ENCODE measurements at places on chromosomes 5 and 9.

- DNase-seq, result no peak
- H3K4me1 ChIP-seq, result peaks cover 2% of the 10 kb centered on the region
- no peaks in the 10 kb centered on the region for H3K27me3 ChIP-seq
- no peak overlapping the region for H3K4me3 ChIP-seq
- H3K36me3 ChIP-seq, result peaks cover 4% of the 10 kb centered on the region
These were observed 24.7 kb upstream of the TMEM171 start for GRCh38 chr5:73095564-73096238.

GRCh38 chr5:72179028-72179815, 71.9 kb downstream of the MAP1B start:
- peaks cover 6% of the 10 kb centered on the region for H3K36me3 ChIP-seq
- DNase-seq, result peak; percentile 83
- peak overlapping the region; percentile 71 for H3K27ac ChIP-seq
- H3K4me3 ChIP-seq, result peak overlapping the region; percentile 29

GRCh38 chr9:135281791-135282737, 194.6 kb downstream of the OLFM1 start:
- no peak for DNase-seq
- H3K27ac ChIP-seq, result no peak overlapping the region
- peaks cover 33% of the 10 kb centered on the region for H3K27me3 ChIP-seq
- H3K4me3 ChIP-seq, result no peak overlapping the region

DNA sequence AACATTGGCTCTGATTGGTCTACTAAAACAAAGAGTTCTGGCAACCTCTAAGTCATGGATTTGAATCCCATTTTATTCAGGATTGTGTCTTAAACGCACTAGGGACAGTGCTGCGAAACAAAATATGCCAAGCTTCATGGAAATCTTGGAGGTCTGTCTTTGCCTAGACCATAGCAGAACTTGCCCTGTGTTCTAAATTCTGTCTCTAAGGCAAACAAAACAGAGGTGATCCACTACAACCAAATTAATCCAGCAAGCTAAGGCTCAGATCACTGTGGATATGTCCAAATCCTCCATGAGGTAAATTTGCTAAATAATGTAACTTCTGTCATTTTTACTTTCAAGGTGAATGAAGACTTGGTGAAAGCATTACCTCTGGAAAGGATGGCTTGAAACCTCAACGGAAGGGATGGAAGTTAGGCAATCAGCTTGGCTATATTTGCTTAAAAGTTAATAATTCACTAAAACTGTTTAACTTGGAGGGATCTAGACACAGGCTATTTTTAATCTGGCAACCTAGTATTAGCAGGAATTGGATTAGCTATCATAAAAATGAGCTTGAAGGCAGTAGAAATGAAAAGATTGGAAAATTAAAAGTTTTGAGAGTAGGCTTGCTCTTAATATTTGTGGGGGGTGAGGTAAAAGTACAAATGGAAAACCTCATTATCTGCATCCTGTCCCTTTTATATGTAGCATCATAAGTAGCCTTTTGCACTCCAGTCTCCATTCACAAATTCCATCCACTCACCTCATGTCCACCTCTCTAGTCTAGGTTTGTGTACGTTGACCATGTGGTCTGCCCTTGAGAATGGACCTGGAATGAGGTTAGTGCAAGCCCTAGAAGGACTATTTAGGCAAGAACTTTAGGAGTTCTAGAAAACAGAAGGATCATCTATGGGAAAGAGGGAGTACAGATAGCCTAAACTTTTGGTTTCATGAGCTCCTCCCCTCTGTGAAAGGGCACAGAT, 176.2 kb downstream of the SMC2 start:
- no peak for DNase-seq
- H3K27ac ChIP-seq, result no peak overlapping the region
- no peak overlapping the region for H3K4me3 ChIP-seq
- H3K36me3 ChIP-seq, result no peaks in the 10 kb centered on the region
- no peaks in the 10 kb centered on the region for H3K4me1 ChIP-seq

- H3K36me3 ChIP-seq, result no peaks in the 10 kb centered on the region
- no peak for DNase-seq
- peak overlapping the region; percentile 7 for H3K27ac ChIP-seq
These were observed 114.5 kb downstream of the BOD1 start for GRCh38 chr5:173501922-173502321.

GRCh38 chr9:86126998-86127972, 27.9 kb upstream of the GOLM1 start:
- H3K27me3 ChIP-seq, result no peaks in the 10 kb centered on the region
- H3K4me3 ChIP-seq, result no peak overlapping the region
- peak overlapping the region; percentile 29 for H3K27ac ChIP-seq
- DNase-seq, result no peak
- H3K4me1 ChIP-seq, result no peaks in the 10 kb centered on the region

DNA sequence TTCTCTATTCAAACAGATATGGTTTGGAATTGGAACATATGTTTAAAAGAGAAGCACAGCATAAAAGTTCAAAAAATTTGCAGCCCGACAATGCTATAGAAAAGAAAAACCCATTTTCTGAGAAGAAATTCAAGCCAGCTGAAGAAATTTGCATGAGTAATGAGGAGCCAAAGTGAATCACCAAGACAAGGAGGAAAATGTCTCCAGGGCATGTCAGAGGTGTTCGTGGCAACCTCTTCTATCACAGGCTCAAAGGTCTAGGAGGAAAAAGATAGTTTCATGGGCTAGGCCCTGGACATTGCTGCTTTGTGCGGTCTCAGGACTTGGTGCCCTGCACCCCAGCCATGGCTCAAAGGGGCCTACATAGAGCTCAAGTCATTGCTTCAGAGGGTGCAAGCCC, 134.8 kb upstream of the ADAMTS16 start:
- H3K27ac ChIP-seq, result no peak overlapping the region
- no peaks in the 10 kb centered on the region for H3K36me3 ChIP-seq
- no peaks in the 10 kb centered on the region for H3K4me1 ChIP-seq
- no peak for DNase-seq
- H3K27me3 ChIP-seq, result no peaks in the 10 kb centered on the region

DNA sequence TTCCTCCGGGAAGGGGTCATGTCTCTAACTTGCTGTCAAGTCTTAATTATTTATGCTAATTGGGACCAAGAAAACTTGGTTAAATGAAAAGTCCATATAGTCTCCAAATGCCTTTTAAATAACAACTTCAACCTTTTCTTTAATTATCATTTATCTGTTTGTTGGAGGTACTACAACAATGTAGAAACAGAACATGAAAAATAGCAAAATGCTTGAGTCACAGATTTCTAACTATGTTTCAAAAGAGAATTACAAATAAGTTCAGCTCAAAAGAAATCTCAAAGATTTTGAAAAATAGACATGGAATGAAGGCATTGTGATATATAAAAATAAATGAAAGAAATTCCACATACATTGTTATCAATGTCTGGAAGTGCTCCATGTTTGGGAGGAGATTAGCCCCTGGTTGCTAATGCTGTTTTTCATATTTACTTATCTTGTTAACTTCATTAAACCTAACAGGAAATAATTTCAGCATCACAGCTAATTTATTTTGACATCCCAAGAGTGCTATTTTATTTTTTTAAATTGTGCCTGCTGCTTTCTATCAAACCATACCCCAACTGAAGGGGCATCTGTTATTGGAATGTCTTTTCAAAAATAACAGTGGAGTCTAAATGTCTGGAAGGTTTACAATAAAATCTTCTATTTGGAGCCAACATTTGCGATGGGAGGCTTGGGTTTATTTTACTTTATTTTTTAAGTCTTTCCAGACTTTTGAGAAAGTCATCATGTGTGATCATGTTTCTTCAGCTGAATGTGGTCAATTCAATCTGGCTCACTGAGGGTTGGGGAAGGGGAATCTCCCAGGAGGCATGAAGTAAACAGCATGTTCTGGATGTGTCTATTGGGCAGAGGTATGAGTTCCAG, 53.1 kb upstream of the ANKRD55 start:
- DNase-seq, result no peak
- peaks cover 15% of the 10 kb centered on the region for H3K4me1 ChIP-seq
- H3K27me3 ChIP-seq, result no peaks in the 10 kb centered on the region
- no peaks in the 10 kb centered on the region for H3K36me3 ChIP-seq
- no peak overlapping the region for H3K4me3 ChIP-seq

- no peak for DNase-seq
- H3K4me3 ChIP-seq, result no peak overlapping the region
- no peaks in the 10 kb centered on the region for H3K36me3 ChIP-seq
- H3K27me3 ChIP-seq, result peaks cover 4% of the 10 kb centered on the region
- no peak overlapping the region for H3K27ac ChIP-seq
These were observed 128.6 kb downstream of the SPATA31D1 start for GRCh38 chr9:82117026-82117811.

- no peaks in the 10 kb centered on the region for H3K27me3 ChIP-seq
- peaks cover 9% of the 10 kb centered on the region for H3K4me1 ChIP-seq
- H3K36me3 ChIP-seq, result no peaks in the 10 kb centered on the region
- no peak overlapping the region for H3K4me3 ChIP-seq
- no peak overlapping the region for H3K27ac ChIP-seq
These were observed 35.6 kb upstream of the SEMA4D start for GRCh38 chr9:89533411-89534095.

DNA sequence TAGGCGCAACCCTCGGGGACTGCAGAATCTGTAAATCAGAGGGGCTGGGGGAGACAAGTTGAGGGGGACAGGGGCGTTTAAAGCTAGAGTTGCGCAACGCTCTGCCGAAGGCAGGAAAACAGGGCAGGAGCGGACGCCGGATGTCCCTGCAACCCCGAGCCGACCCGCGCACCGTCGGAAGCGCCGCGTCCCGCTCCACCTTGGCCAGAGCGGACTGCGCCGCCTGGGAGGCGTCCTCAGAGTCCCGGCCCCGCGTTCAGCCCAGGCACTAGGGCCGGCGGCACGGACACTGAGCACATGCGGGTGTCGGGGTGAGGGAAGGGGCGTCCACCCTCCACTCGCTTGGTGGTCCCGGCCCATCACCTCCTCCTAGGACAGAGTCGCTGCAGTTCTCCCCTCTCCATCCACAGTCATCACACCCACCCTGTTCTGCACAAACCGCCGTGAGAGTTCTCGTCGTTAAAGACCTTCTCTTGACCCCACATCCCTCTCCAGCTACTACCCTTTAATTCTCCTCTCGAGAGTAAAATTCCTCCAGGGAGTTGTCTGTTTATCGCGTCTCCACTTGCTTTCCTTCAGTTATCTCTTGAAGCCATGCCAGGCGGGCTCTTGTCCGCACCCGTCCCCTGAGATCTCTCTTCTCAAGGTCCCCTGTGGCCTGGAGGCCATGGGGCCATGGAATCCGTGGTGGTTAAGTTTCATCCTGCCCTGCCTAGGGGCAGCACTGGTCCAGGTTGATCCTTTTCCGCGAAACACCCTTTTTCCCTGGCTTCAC, 796 bp upstream of the PDLIM7 start:
- no peaks in the 10 kb centered on the region for H3K27me3 ChIP-seq
- no peak overlapping the region for H3K27ac ChIP-seq
- no peaks in the 10 kb centered on the region for H3K36me3 ChIP-seq
- H3K4me3 ChIP-seq, result peak overlapping the region; percentile 78

GRCh38 chr5:108201721-108202120, 180.2 kb downstream of the FBXL17 start:
- H3K4me1 ChIP-seq, result no peaks in the 10 kb centered on the region
- no peaks in the 10 kb centered on the region for H3K27me3 ChIP-seq
- H3K36me3 ChIP-seq, result no peaks in the 10 kb centered on the region
- H3K27ac ChIP-seq, result no peak overlapping the region
- DNase-seq, result no peak
- H3K4me3 ChIP-seq, result no peak overlapping the region

DNA sequence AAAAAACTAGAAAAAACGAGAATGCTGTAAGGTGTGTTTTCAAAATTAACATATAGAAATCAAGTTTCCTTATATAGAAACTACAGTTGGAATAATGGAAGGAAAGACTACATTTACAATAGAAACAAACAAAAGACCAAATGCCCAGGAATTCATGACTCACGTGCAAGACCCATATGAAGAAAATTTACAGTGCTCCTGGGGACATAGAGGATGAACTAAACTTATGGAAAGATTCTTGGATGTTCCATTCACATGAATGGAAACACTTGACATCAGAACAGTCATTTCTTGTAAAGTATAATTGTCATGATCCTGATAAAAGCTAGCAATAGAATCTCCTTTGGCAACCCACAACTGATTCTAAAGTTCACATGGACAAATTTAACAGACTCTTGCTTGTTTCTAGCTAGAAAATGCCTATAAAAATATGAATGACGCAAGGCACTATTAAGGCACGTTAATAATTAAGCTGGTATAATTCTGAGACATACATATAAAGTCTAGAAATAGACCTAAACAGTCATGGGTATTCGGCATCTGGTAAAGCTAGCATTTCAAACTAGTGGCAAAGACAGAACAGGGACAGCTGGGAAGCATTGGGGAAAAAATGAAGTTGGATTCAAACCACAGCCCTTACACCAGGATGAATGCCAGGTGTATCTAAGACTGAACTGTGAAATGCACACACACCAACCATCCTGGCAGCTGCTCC, 5.1 kb upstream of the ZFP62 start:
- no peak overlapping the region for H3K4me3 ChIP-seq
- H3K27ac ChIP-seq, result no peak overlapping the region
- no peaks in the 10 kb centered on the region for H3K27me3 ChIP-seq
- peaks cover 21% of the 10 kb centered on the region for H3K4me1 ChIP-seq
- no peak for DNase-seq
- no peaks in the 10 kb centered on the region for H3K36me3 ChIP-seq

DNA sequence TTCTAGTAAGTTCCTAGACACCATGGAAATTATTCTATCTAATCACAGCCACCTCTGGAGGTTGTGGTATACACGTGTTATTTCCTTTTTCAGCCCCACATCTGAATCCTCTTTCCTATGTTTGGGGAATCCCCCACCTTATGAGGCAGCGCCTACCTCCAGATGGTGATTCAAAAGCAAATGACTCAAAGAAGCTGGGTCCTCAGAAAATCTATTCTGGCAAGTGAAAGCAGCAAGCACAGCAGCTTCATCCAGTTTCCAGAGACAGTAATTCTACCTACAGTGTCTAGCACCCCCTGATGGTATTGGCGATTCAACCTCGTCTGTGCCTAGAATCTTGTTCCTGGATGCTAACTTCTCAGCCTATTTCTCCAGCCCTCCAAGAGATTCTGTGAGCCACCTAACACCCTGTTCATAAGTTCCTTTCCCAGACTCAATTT, 43.0 kb downstream of the STRBP start:
- no peaks in the 10 kb centered on the region for H3K36me3 ChIP-seq
- no peak overlapping the region for H3K27ac ChIP-seq
- H3K4me1 ChIP-seq, result peaks cover 7% of the 10 kb centered on the region

- H3K36me3 ChIP-seq, result no peaks in the 10 kb centered on the region
- H3K4me3 ChIP-seq, result no peak overlapping the region
- DNase-seq, result no peak
- H3K27ac ChIP-seq, result no peak overlapping the region
- H3K27me3 ChIP-seq, result no peaks in the 10 kb centered on the region
These were observed 476.0 kb downstream of the CSNK1G3 start for GRCh38 chr5:123987956-123988355.

DNA sequence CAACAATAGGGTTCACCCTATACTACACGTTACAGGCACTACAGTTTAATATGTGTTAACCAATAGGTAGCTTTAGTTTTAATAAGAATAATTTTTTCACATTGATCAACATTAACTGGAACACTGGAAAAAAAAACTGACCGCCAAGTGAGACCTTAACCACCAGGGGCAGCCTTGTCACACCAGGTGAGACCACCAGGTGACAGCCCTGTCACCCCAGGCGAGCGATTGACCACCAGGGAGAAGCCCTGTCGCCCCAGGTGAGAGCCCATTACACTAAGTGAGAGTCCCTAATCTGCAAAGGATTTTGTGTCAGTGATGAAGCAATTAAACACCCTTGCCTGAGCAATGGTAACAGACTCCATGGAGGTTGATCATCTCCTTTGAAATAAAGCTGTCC, 75.4 kb upstream of the SYK start:
- H3K27ac ChIP-seq, result no peak overlapping the region
- peaks cover 6% of the 10 kb centered on the region for H3K27me3 ChIP-seq
- H3K4me3 ChIP-seq, result no peak overlapping the region
- no peaks in the 10 kb centered on the region for H3K4me1 ChIP-seq
- no peak for DNase-seq

GRCh38 chr5:31273161-31273560, 79.7 kb downstream of the CDH6 start:
- H3K27me3 ChIP-seq, result no peaks in the 10 kb centered on the region
- no peak overlapping the region for H3K27ac ChIP-seq
- no peaks in the 10 kb centered on the region for H3K36me3 ChIP-seq

Measured in suprapubic skin (tissue), 4 donors.